ENCODE measurements at places on chromosomes 7 and 10.

- DNase-seq = no peak
Measured at GRCh38 chr7:70432567-70433001, 699.4 kb upstream of the GALNT17 start.

- DNase-seq = peak; percentile 57
Measured at GRCh38 chr7:24829787-24830186, 72.5 kb upstream of the GSDME start.

DNA sequence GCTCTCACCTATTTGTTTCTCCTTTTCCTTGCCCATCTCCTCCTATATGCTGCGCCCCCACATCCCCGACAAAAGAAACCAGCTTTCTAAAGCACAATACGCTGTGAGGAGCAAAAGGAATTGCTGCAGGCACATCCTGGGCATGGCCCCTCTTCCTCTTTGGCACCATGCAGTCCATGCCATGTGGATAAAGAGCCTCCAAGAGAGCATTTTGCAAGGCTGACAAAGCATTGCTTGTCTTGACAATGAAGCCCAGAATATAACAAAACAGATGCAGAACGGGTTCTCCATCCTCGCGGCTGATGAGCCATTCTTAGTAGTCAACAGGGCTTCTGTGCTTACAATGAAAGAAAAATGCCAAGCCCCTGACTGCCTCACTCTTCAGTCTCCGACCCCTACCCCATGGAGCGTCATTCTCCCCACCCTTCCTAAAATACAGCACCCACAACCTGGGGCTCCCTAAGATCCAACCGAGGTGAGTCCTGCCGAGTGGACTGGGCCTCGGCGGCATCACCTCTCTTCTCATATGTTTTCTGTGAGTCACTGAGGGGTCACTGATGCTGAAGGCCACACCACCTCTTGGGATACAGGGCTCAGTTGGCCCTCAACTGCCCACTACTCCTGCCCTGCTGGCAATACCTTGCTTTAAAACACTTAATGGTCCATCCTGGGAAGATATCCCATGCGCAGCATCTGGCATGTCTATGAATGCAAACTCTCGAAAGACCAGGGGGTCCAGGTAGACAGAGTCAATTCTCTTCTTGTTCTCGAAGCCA lies 47.5 kb downstream of the GSDME start:
- no peak for DNase-seq

GRCh38 chr7:125516194-125516593 lies 586.6 kb upstream of the POT1 start:
- DNase-seq = no peak

- DNase-seq = no peak
Measured at GRCh38 chr7:118862740-118863139, 638.2 kb downstream of the ANKRD7 start.

DNA sequence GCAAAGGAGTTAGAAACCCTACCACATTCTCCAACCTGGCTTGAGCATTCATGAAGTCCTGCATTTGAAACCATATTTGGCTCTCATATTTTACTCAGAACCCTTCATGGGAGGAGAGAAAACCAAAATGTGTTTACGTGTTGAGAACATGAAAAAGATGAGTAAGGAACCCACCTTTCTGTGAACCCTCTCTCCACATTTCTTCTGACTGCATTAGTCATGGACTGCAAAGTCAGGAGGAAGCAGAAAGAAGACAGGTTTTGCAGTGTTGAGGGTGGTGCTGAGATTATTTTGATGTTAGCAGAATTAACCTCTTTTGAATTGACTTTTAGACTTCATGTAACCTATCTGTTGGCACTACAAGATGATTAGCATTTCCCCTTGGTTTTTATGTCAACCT lies 4.9 kb downstream of the IFIT1B start:
- DNase-seq = no peak

DNA sequence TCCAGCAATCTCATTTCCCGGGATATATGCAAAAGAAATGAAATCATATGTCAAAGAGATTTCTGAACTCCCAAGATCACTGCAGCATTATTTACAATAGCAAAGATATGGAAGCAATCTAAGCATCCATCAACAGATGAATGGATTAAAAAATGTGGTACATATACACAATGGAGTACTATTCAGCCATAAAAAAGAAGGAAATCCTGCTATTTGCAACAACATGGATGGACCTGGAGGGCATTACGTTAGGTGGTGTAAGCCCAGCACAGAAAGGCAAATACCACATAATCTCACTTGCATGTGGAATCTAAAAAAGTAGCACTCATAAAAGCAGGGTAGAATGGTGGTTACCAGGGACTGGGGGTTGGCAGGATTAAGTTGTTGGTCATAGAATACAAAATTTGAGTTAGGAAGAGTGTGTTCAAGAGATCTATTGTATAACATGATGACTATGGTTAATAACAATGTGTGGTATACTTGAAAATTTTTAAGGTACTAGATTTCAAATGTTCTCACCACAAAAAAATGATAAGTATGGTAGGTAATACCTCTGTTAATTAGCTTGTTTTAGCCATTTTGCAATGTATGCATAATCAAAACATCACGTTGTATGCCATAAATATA lies 32.9 kb upstream of the EIF5AL1 start:
- DNase-seq = no peak
